ENCODE measurements at places on chromosomes 12 and 14.

DNA sequence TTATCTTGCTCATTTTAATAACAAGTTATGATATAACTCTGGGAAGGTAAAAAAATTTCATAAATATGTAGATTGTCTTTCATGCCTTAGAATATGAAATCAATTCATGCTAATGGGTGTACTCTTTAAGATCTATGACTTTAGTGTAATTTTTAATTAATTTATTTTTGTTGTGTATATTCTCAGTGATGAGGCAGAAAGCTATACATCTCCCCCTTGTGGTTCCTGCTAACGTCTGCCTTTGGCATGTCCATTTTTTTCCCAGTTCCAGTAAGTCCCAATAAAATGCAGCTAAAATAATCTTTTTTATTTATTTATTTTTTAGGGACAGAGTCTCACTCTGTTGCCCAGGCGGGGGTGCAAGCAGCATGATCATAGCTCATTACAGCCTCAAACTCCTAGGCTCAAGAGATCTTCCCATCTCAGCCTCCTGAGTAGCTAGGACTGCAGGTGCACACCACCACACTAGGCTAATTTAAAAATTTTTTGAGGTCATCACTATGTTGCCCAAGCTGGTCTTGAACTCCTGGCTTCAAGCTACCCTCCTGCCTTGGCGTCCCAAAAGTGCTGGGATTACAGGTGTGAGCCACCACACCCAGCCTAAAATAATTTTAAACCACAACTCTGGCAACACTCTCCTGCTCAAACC lies 3.3 kb upstream of the CHURC1 start:
- no peak for DNase-seq

DNA sequence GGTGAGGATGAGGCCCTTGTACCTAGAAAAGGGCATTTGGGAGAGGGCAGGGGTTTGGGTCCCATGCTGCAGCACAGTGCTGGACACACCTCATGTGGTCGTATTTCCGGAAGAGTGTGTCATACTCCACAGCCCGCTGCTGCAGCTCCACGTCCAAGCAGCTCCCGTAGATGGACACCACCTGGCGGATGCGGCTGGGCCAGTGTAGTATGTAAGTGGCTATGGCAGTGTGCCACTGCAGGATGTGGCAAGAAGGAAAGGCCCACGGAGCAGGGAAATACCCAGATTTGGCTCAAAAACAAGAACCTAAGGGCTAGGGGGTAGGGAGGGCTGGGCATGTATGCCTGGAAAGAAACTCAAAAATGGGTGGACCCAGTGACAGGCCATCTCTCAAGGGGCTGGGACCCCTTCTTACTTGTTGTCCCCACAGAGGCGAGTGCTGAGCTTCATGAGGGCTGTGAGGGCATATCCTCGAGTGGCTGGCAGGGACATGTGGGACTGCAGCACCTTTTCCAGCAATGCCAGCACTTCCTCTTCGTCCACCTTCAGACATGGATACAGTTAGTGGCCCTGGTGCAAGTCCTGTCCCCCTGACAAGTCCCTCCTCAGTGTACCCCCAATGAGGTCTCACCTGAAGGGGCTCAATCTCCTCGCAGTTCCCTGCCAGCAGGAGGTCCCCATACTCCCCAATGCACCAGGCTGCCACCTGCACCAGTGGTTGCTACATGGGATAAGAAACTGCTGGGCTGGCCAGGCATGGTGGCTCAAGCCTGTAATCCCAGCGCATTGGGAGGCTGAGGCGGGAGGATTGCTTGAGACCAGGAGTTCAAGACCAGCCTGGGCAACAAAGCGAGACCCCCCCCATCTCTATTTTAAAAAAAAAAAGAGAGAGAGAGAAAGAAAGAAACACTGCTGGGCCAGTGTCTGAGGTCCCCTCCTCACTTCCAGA lies 5.4 kb downstream of the AP1G2 start:
- DNase-seq, result no peak

DNA sequence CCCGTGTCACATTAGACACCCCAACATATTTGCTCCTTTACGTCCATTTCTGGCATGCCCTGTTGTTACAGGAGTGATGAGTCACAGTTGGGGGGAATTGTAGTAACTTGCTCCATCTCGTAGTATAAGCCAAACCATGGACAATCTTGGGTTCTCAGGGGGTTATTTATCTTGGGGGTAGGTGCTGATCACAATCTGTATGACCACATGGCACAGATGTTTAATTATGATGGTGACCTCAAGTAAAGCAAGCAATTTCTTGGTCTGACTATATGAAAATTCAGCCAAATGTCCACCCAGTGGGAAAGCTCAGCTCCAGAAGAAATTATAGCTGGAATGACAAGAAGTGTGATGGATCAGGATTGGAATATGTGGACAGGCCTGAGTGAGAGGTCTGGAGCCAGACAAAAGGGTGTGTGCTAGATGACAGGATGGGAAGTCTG lies 32.1 kb upstream of the STON2 start:
- no peak for DNase-seq

GRCh38 chr14:61611880-61612630 lies 83.3 kb upstream of the HIF1A start:
- DNase-seq, result no peak

DNA sequence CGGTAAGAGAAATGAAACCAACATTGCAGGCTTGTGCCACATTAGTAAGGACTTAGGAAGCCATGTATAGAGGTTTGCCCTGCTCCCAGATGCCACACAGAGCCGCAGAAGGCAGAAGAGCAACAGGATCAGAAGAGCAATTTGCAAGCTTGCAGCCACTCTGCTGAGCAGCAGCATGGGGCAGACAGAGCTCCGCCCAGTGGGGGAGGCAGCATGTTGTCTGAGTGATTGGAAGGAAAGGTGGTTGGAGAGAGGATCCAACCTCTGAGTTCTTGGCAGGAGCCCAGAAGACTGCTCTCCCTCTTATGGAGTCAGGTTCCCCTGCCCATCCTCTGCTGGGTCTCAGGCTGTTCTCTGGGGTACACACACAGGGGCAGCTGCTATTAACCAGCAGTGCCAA lies 2.3 kb upstream of the KRT6A start:
- no peak for DNase-seq

DNA sequence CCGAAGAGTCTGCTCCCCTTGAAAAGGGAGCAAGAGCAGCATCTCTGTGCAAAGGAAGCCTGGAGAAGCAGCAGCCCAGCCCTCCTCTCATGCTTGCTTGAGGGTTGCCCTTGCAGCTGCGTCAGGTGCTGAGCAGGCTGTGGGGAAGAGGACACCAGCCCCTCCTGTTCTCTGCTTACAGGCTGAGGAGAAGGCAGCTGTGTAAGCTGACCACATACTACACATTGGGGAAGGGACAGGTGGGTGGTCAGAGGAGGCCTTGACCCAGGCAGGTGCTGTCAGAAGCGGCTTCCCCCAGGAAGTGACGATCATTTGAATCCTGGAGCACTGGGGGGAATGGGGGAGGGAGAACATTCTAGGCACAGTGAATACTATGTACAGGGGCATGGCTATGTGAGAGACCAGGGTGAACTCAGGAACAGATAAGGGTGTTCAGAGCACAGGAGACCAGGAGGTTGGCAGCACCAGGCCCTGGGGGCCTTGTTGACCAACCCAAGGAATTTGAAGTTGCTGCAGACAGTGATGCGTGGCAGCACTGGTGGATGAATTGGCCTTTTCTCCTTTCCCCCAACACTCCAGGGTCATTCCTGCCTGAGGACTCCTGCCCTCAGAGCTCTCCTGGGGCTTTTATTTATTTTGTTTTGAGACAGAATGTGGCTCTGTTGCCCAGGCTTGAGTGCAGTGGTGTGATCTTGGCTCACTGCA lies 2.7 kb upstream of the KLC1 start:
- DNase-seq, result no peak

GRCh38 chr14:23160924-23161522 lies 22.4 kb downstream of the SLC7A8 start:
- peak; percentile 29 for DNase-seq

DNA sequence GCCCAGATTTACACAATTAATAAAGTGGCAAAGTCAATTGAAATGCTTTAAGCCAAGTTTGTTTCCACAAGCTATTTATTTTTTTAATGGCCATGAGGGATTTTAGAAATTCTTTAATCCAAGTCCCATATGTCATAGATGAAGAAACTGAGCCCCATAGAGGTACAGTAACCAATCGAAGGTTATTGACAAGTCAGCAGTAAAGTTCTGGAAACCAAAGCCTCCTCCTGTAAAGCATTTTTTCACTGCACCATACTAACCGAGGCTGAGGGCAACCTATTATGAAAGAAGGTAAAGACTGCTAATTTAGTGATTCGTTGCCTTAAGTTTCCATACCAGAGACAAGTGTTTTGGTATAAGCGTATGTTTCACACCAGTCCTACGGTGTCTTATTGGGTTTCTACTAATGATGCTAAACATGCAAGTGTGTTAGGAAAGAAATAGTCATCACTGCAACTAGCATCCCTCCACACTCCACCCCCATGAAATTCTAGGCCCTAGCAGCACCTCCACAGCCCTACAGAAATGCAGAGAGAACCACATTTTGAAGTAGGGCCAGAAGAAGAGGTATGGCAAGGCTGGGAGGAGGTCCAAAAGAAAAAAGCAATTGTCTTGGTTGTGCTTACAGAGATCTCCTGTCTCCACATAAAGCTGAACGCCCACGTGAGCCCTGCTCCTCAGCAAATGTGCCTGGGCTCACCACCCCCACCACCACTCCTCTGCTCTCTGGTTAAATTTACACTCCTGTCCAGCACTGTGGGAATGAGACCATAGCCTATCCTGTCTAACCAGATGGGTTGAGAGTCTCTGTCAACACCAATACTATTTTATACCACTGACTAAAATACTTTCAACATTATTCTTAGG lies 271.1 kb upstream of the G2E3 start:
- DNase-seq, result no peak

GRCh38 chr12:58873496-58873895 lies 46.8 kb downstream of the LRIG3 start:
- no peak for DNase-seq

DNA sequence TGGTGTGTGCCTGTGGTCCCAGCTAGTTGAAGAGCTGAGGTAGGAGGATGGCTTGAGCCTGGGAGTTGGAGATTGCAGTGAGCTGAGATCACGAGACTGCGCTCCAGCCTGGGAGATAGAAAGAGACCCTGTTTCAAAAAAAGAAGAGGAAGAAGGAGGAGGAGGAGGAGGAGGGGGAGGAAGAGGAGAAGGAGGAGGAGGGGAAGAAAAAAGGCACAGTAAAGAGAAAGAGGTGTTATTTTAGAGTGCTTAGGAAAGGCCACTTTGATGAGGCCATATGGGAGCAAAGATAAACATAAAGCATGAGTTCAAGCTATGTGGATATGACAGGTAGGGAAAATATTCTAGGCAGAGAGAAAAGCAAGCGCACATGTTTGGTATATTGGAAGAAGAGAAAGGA lies 154.1 kb upstream of the BTG1 start:
- DNase-seq, result no peak

GRCh38 chr12:69102856-69103255 lies 136.5 kb upstream of the CPSF6 start:
- no peak for DNase-seq

GRCh38 chr12:111121840-111122239 lies 201.5 kb upstream of the MYL2 start:
- no peak for DNase-seq

- no peak for DNase-seq
Observed at GRCh38 chr12:92707926-92708325, 5.1 kb downstream of the PLEKHG7 start.

- no peak for DNase-seq
Observed at GRCh38 chr14:21334202-21334906, 49.5 kb downstream of the SUPT16H start.

DNA sequence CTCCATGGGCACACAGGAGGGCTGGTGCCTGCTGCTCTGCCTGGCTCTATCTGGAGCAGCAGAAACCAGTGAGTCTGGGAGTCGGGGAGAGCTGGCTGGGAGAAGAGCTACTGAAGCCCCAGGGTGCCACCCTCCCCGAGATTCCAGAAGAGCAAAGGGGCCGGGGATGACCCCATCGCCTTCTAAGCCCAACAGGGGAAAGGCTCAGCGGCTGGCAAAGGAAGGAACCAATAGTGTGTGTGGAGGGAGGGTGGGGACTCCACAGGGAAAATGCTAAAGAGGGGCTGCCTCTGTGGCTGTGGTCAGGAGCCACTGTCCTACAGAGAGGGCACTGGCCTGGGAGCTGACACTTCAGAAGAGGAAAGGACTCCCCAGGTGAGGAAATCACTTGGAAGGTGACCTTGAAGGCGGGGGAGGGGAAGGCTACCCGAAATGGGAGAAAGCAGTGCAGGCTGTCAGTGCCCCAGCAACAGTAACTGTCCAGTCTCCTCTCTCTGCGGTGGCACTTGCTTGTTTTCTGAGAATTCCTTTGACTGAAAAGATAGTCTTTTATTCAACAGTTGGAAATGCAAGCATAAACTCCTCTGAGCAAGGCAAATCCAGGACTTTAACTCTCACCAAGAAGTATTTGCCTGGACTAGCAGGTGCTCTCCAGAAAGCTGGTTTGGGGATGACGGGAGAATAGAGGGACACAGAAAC lies 552 bp downstream of the TAPBPL start:
- no peak for DNase-seq

- DNase-seq, result peak; percentile 9
Observed at GRCh38 chr12:98418357-98419075, 96.9 kb upstream of the TMPO start.

DNA sequence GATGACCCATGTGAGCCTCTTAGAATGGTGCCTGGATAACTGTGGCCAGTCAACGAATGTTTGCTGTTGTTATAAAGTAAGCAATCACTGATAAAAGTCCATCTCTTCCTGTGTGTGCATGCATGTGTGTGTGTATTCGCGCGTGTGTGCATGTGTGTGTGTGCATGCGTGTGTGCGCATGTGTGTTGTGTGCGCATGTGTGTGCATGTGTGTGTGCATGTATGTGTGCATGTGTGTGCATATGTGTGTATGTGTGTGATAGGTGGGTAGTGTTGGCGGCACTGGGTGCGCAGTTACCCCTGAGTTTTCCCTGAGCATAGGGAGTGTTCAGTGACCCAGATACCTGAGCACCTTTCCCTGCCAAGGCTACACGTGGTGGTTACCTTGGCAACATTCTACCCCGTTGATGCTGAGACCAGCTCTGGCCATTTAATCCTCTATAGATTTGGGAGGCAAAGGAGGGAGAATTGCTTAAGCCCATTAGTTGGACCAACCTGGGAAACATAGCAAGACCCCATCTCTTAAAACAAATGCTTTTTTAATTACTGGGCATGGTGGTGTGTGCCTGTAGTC lies 137.8 kb downstream of the SLC15A4 start:
- no peak for DNase-seq

GRCh38 chr12:66735275-66735674 lies 56.4 kb upstream of the GRIP1 start:
- DNase-seq, result no peak
